NCI-H187 (cell line): ENCODE measurements at places on chromosomes 13 and 19.

DNA sequence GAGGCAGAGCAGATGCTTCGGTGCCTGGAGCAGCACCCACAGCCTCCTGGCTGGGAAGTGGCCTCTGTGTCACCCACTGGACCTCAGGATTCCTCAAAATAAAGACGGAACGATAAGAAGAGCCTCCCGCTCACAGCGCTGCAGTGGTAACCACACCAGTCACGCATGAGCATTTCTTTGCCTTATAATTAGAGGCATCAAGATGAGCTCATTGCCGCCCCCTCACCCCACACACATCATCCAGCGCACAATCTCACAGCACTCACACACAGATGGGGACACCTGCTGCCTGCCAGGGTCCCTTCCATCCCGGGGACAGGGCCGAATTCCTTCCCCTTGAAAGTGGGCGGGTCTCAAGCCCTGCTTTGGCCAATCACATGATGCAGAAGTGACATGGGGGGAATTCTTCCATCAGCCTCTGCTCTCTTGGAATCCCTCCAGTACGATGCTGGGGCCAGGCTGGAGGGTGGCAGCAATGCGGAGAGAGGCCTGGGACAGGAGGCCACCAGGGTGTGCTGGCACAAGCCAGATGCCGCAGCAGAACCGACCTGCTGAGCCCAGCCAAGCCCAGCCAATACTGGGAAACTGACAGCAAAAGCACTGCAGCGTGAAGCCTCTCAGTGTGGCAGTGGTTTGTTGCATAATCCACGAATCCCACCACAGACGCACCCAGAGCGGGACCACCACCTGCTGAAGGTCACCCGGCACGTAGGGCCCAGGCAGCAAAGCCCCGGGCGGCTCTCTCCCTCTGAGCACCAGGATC, 16.0 kb downstream of the PIP5K1C start:
- no peak for DNase-seq

DNA sequence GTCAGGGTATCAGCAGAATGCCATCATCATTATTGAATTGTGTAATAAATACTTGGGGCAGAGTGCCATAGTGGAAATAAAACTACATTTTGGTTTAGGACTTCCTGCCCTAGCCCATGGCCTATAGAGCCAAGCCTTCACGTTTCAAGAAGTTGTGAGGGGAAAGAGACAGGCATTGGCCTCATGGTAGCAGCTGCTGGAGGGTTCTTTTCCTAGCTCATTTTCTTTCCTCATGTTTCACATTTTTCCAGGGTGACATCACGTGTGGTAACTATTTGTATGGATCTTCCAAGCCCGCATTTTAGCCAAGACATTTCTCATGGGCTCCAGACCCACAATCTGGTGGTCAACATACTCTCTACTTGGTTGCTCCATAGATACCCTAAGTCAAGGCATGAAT, 80.4 kb downstream of the LRCH1 start:
- no peak for DNase-seq

GRCh38 chr13:95444006-95444730, 108.4 kb upstream of the CLDN10 start:
- no peak for DNase-seq

- DNase-seq: no peak
Observed at GRCh38 chr13:30346153-30346788, 38.9 kb upstream of the KATNAL1 start.
